ENCODE measurements at places on chromosomes 12 and 14.

GRCh38 chr14:39488600-39488999 lies 56.4 kb upstream of the FBXO33 start:
- peak; percentile 7 for DNase-seq

DNA sequence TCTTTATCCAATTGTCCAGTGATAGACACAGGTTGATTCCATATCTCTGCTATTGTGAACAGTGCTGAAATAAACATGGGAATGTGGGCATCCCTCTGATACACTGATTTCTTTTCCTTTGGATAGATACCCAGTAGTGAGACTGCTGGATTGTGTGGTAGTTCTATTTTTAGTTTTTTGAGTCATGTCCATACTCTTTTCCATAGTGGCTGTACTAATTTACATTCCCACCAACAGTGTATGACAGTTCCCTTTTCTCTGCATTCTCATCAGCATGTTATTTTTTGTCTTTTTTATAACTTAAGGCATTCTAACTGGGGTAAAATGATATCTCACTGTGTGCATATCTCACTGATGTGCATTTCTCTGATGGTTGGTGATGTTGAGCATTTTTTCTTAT lies 24.8 kb upstream of the VASH1 start:
- no peak for DNase-seq

- no peak for DNase-seq
These were observed 13.2 kb upstream of the KRT78 start for GRCh38 chr12:52862023-52862422.

- no peak for DNase-seq
These were observed 88.5 kb downstream of the PPM1H start for GRCh38 chr12:62846491-62846890.

DNA sequence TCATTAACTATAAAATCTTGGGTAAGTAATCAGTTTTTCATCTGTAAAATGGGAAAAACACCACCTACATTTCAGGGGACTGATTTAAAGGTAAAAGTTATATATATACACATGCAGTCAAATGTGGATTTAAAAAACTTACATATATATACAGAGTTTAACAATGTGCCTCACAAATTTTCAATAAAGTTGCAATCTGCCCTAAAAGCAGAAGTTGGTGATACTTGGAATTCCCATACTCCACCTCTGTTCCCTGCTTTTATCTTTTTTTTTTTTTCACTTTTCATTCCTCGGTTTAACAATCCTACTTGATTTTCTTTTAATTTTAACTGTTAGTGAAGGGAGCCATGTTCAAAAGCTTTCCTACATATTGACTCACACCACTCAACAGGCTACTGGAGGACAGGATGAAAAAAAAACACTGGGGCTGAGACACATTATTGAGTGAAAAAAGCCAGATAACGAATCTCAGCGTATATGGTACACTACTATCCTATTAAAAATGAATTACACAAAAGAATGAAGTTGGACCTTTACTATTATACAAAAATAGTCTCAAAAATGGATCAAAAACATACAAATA lies 24.3 kb downstream of the SPPL3 start:
- no peak for DNase-seq

DNA sequence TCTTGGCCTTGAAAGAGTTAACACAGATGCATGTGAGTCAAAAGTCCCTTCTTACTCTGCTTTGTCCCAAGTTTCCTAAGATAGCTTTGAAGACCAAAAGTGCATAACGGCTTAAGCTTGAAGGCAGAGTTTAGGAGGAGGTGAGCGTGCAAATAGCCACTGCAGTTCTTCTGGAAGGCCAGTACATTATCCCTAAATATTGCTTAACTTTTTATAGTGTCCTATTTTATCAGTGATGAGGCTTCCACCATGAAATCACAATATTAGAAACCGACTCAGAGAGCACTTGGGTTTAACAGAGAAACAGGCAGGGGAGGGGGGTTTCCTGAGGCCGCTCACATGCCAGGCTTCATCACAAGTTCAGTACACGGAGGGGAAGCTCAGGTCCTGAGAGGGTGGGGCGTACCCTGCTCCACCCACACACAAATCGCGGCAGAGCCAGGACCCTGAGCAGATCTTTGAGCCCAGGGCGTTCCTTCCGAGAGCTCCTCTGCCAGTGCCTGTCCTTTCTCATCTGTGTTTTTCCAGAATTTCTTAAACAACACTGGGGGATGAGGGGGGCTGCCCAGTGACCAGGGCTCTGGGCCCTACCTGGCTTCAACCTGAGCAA lies 26.8 kb upstream of the BDKRB2 start:
- peak; percentile 51 for DNase-seq

GRCh38 chr12:14827043-14827442 lies 13.1 kb upstream of the SMCO3 start:
- peak; percentile 23 for DNase-seq

DNA sequence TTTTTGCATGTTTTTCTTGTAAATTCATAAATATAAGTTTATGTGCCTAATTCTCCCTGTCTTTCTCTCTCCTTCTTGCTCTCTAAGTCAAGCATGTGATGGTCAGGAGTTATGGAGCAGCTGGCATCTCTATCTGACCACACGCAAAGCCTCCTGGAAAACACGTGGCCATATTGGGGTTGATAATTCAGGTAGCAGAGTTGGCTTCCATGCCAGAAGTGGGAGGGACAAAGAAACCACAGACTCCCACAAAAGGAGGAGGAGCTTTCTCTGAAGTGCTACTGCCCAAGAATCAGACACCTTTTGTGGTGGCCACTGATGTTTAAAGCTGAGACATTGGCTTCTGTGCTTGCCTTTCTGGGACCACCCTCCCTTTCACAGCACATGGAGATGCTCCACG lies 517.6 kb upstream of the TMEM132C start:
- no peak for DNase-seq

- no peak for DNase-seq
These were observed 191.5 kb downstream of the KLHL28 start for GRCh38 chr14:44770201-44770600.

GRCh38 chr14:100134586-100134985 lies 24.9 kb downstream of the DEGS2 start:
- DNase-seq, result no peak

DNA sequence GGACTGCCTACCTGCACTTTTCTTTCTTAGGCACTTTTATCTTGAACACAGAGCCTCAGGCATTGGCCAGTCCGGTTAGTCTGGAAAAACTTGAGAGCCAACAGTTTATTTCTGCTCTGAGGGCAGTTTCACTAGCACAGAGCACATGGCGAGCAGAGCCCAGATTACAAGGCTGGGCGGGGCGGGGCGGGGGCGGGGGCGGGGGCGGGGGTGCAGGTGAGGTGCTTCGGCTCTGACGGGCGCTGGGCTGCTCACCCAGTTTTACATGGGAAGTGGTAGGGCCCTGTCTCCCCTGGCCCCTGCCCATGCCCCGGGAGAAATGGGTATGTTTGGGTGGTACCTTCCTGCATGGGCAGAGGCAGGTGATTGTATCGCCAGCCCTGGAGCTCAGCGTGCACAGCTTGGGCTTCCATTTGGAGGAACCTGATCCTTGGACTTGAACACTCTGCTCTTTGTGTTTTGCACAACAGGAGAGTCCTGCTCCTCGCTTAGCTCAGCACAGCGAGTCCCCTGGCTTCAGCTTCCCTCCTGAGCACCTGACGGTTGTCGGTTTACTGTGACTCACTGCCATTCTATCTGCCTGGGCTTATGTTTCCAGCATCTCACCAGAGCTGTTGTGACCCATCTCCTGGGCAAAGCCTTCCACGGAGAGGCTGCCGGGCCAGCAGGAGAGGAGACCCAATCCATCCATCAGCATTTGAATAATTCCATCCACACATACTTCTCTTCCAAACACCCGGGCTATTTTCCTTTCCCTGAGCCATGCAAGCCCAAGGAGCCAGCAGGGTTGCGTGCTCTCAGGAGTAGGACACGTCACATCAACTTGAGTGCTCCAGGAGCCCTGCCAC lies 108.5 kb downstream of the ARF6 start:
- DNase-seq, result peak; percentile 90

- DNase-seq, result no peak
These were observed 16.1 kb downstream of the NTN4 start for GRCh38 chr12:95774311-95775045.

- no peak for DNase-seq
These were observed 3.2 kb downstream of the MMP19 start for GRCh38 chr12:55839345-55840140.

DNA sequence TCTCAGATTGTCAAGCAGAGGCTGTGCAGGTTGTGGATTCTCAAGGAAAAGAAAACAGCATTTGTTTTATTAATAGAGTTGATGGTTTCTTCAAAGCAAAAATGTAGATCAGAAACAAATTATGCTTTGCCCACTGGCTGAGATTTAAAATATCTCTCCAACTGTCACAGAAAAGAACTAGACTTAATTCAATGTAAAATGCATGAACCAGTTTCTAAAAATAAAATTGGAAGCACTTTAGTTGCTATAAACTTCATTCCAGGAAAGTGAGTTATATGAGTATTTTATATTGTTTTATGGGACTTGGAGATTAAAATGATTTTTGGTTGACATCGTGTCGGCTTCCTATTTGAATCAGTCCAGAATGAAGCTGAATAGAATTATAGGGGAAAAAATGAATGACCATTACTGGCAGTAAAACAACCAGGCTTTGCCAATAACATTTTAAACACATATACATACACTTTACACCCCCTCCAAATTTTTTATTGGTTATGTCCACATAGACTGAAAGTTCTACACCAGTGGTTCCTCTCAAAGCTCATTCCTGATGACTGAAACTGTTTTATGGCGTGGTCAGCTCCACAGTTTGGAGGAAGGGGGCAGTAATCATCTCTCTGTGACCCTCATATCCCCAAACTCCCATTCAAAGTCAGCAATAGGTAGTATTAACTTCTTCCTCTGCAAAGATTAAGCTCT lies 55.5 kb upstream of the DAAM1 start:
- peak; percentile 7 for DNase-seq

DNA sequence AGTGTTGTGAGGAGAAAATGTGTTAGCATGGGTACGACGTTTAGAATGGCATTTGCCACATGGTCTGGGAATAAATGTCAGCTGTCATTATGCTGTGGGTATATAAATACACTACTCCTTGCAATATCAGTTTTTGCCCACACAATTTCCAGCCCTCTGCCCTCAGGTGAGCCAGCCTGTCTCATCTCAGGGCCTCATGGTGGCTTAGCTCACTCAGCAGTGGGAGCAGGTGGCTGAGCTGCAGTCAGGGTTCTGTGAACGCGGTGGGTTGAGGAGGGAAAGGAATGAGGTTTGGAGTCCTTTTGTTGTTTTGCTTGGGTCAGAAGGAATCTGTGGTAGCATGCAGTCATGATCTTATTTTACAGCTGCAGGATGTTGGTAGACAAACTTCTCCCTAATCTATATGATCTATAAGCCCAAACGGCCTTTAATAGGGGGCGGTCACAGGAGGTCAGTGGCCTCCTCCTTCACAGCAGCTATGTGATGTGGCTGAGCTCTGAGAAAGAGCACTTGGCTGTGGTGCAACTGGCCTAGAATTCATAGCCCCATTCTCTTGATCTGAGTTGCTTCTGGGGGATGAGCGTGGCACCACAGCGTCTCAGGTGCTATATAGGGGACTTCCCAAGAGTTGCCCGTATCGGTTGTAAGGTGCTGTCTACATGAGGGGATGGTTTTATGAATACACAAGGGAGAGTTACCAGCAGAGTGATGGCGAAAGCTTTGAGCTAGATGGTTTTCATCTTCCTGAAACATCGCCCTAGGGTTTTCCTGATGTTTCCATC lies 27.8 kb upstream of the KCNA5 start:
- no peak for DNase-seq

DNA sequence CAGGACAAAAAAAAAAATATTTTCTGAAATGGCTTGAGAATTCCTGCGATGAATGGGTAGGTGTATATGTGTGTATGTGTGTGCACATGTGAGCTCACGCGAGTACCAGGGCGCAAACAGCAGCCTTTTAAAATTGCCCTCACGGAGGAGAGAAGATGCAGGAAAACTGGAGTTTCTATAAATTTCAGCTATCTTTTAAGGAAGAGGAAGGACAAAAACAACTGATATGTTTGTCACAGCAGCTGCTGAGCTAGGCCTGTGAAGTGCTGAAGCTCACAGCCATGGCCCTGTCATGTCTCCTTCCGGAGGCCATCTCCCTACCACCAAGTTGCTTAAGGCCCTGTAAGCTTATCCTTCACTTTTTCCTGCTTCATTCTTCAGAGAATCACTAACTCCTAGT lies 40.8 kb downstream of the DUSP16 start:
- DNase-seq, result no peak

- DNase-seq, result peak; percentile 37
These were observed 16.1 kb upstream of the HDAC7 start for GRCh38 chr12:47835831-47836155.

GRCh38 chr14:103377522-103378037 lies 7.6 kb upstream of the MARK3 start:
- DNase-seq, result no peak

DNA sequence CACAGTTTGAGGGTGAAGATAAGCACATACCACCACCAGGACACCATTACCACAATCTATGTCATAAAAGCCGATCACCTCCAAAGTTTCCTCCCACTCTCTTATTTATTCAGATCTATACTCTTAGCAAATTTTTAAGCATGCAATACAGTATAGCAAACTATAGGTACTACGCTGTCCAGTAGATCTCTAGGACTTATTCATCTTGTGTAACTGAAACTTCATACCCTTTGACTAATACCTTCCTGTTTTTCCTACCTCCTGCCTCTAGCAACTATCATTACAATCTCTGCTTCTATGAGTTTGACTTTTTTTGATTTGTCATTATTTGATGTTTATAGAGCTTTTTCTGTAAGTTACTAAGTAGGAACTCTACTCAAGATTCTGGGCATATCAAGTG lies 84.5 kb upstream of the MANSC4 start:
- DNase-seq, result no peak

DNA sequence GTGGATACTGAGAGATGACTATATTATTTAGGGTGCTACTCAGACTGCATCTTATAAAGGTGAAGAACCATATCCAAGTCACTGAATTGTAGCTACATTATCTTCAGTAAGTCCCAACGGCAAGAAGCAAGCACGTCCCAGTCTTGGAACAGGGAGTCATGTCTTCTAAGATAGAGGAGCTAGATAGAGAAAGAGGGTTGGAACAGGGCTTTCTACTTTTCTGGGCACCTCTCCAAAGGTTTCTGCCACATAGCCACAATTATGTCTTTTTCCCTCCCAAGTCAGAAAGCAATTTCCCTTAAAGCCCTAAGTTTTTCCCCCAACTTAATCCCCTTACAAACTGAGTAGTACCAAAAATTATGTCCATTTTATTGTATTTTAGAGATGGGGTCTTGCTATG lies 22.4 kb downstream of the MAPK1IP1L start:
- DNase-seq, result peak; percentile 56

- no peak for DNase-seq
These were observed 2.7 kb downstream of the CREBL2 start for GRCh38 chr12:12614342-12614741.

Measured in fibroblast of mammary gland (primary cell).